Stimulated activated CD4-positive, alpha-beta T cell treated with anti-CD3 and anti-CD28 coated beads, Interleukin-1b, Interleukin-23, amount 100 ng/mL, for 48 hours (primary cell): ENCODE measurements at places on chromosomes 11 and 22.

DNA sequence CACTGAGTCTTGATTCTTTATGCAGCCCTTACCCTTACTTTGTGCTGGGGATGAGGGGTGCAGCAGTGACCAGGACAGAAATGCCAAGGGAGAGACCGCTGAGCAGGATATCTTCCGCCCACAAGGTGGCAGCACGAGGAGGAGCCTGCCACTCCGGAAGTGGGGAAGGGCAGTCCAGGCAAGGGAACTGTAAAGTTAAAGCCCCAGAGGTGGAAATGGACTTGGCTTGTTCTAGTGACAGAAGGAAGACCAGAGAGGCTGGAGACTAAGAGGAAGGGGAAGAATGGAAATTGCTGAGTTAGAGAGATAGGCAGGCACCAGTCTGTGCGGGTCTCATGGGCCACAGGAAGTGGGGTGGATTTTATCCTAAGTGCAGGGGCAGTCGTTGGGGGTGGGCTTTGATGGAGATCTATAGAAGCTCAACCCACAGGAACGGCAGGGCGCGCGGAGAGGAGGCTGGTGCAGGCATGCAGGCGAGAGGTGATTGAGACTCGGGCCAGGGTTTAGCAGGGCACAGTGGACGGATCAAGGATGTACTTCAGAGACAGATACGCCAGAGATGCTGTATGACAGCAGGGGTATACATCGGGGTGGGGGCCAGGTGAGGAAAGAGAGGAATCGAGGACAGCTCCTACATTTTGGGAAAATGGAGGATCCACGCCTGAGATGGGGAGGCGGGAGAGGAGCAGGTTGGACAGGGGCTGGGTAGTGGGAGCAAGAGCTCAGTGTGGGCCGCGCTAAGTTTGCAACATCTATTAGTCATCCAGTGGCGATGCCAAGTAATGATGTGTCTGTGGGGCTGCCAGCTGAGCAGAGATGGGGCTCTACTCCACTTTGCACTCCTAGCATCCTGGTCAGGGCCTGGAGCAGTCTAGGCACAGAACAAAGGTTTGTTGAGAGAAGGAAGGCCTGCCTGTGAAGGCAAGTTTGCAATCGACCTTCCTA, 3.3 kb upstream of the GRK2 start:
- DNase-seq = peak; percentile 74

DNA sequence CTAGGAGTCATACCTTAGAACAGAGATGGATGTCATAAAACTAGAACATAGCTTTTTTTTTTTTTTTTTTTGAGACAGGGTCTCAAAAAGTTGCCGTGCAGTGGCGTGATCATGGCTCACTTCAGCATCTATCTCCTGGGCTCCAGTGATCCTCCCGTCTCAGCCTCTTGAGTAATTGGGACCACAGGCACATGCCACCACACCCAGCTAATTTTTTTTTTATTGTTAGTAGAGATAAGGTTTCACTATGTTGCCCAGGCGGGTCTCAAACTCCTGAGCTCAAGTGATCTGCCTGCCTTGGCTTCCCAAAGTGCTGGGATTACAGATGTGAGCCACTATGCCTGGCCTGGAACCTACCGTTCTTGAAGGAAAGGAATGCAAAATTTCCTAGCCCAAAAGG, 8.8 kb upstream of the CEP295 start:
- DNase-seq = no peak

- peak; percentile 6 for DNase-seq
Observed at GRCh38 chr11:66595245-66595904, 2.4 kb downstream of the CCS start.

- DNase-seq = peak; percentile 56
Observed at GRCh38 chr11:45964911-45965389, 42.5 kb downstream of the LARGE2 start.

DNA sequence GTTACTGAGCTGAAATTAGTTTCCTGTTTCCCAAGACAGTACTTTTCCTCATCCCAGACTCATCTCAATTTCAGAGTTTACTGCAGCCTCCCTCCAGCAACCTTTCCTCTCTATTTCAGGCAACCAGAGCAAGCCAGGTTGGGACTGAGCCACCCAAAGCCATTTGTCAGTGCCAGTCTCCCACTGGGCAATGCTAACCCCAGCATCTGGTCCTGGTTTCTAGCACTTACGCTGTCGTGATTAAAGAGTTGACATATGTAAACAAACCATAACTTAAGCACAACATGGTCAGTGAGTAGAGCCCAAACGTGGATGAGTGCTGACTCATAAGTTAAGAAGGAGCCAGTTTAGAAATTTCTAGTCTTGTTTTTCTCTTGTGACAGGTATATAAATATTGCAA, 119.6 kb upstream of the BLID start:
- DNase-seq = no peak

DNA sequence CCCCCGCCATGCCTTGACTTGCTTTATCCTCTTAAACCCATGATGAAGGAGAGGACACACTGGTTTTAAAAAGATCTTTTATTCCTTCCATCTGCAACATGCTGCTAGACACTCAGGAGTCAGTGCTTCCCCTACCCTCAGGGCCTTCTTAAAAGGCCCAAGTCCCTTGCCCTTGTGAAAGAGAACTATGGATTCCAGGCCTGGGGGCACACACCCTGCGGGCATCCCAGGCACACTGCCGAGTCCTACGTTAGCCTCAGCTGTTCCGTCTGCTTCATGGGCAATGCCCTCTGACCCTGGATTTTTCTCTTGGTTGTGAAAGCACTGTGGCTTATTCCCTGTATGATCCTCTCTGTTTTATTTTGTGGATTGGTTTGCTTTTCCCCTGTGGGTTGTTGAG, 35.1 kb upstream of the RAB1B start:
- DNase-seq = no peak

DNA sequence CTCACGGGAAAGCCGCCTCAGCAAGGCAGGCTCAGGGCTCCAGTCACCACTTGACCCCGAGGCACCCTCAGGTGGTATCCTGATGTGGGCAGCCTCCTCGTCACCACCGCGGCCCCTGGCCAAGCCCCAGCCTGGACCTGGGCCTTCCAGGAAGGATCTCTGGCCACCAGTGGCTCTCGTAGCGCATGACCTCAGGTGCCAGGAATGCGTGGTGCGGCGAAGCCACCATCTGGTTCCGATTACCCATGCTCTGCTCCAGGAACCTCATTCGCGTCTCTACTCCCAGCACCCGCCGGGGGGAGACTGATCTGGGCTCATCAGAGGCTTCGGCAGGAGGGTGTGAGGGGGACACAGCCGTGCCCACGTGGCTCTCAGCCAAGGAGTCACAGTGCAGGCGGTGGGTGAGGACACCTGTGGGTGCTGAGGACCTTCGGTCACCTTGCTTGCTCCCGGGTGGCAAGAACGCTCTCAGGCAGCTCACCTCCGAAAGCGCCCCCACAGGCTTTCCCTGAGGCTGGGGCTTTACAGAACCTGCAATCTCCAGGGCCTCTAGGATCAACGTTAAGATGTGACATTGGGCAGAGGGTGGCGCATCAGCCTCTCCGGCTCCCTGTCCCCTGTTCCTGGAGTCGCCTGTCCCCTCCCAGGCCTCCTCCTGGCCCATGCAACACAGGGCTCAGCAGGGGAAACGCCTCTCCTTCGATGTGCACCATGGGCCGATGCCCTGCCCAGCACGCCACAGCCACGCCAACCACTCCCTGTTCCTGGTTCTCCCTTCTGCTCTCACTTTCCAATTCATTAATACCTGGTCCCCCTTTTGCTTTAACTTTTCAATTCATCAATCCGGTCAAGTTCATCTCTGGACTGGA, 39.0 kb downstream of the TBX1 start:
- no peak for DNase-seq

GRCh38 chr11:469684-470560, 19.8 kb downstream of the PTDSS2 start:
- no peak for DNase-seq

DNA sequence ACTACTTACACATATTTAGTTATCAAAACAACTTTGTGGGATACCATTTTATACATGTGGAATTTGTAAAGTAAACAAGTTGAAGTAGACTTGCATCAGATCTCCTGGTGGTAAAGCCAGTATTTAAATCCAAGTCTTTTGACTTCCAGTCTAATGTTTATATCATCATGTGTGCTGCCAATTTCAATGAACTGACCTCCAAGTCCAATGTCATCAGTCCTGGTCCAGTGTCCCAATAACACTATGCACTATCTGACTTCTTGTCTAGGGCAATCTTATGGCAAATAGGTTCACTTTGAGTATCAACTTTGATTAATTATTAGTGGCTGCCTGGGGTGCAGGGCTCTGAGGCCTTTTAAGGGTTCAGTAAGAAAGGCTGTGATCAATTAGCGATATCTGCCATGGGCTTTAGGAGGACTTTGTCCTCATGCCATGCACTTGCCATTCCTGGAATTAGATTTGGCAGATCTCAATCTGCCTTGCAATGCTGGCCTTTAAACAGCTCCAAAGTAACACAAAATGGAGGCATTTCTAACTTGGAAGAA, 9.6 kb upstream of the PTS start:
- DNase-seq = no peak

DNA sequence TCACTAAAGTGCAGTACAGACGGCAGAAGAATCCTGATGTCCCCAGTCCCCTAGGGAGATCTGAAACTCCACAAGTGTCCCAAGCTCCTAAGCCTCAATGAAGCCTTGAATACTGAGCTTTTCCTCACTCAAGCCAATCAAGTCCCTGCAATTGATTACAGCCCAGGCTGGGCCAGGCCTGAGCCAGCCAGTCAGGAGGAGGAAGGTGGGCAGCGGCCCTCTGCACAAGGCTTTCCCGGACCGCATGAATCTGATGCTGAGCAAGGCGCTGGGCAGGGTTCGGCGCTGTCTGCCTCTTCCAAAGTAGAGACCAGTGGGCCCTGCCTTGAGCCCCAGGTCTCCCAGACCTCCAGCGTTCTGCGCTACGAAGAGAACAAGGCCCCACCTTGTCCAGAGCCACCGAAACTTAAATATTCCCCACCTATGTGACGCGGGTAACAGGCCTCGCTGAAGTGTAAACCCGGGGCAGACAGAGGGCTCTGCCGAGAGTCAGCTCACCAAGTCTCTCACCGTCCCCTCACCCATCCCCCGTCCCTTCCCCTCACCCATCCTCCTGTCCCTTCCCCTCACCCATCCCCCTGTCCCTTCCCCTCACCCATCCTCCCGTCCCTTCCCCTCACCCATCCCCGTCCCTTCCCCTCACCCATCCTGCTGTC, 63.2 kb downstream of the SCUBE1 start:
- DNase-seq = no peak

DNA sequence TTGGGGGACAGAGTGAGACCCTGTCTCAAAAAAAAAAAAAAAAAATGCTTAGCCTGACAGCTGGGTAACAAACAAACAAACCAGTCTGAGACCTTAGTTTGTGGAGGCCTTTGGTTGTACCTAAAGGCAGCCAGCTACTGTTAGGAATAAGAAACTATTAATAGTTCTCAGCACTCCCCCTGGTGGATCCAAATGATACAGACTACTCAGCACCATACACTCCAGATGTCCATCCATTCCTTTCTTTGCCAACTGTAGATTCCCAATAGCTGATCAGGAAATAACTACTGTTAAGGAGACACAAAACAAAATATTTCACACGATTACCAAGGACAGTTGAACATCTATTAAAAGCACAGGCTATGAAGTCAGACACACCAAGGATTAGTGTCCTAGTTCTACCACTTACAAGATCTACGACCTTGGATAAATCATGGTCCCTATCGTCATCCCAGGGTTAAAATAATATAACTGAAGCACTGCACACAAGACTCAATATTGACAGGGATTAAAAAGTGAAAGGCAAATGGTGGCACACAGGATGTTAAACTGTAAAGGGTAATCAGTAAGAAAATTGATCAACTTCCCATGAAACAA, 17.2 kb downstream of the CLDN25 start:
- no peak for DNase-seq

GRCh38 chr11:74735365-74735928, 4.2 kb upstream of the CHRDL2 start:
- DNase-seq = no peak

- no peak for DNase-seq
Observed at GRCh38 chr22:17140826-17141766, 18.0 kb downstream of the HDHD5 start.

DNA sequence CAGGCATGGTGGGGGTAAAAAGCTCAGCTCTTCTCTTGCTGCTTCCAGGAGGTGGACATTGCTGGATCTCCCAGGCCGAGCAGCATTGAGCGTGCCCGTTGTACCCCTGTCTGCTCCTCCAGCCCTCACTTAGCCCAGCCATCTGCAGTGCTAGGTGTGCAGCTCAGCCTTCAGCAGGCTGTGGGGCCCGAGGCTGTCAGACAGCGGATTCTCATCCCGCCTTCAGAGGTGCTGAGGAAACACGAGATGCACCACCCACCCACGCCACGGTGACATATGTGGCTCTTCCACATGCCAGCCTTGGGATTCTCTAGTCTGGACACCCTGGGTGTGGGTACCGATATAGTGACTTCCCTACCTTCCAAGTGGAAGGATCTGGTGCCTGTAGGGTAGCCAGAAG, 48.9 kb upstream of the NECTIN1 start:
- DNase-seq = no peak

GRCh38 chr11:114819028-114819427, 140.7 kb downstream of the NXPE2 start:
- no peak for DNase-seq

- no peak for DNase-seq
Observed at GRCh38 chr11:34909415-34909814, 6.8 kb downstream of the APIP start.

DNA sequence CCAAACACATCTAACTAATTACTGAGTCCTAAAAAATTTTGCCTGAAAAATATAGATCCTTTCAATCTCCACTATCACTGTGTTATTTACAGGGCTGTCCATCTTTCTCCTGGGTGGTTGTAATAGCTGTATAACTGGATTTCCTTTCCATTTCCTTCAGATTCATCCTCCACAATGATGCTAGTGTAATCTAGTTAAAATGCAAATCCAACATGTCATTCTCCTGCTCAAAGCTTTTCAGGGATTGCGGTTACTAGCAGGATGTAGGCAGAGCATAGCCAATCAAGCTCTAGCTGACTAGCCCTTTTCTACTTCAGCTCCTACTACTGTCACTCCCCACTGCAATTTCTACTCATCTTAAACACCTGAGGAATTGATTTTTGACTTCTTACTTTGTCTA, 283.0 kb downstream of the RAB38 start:
- no peak for DNase-seq

- no peak for DNase-seq
Observed at GRCh38 chr22:47106806-47107205, 344.4 kb downstream of the TBC1D22A start.

- DNase-seq = no peak
Observed at GRCh38 chr11:104001561-104002056, 34.8 kb upstream of the DDI1 start.

DNA sequence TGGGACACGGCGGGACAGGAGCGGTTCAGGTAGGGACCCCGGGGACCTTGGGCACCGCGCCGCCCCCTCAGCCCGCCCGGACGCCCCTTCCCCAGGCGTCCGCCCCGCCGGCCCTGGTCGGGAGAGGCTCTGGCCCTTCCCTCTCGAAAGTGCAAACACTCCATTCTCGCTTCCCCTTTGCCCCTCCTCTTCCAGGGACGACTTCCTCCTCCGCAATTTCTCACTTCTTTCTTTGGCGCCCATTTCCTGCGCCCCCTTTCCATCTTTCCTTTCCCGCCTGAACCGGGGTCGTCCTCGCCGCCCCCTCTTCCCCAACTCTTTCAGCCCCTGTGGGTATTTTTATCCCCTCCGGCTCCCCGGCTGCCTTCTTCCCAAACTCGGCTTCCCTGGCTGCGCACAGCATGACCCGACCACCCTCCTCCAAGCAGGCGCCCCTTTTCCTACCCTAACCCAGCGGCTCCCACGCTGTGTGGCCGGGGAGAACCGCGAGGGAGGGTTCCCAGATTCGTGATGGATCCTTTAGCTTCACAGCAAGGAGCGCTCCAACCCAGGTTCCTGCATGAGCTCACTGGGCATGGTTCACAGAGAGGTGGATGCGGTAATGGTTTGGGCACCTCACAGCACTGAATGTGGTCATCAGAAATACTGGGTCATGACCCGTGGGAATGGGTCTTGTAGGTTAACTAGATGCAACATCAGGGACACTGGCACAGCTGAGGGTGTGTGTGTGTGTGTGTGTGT, 689 bp downstream of the RAB39A start:
- no peak for DNase-seq
